ENCODE measurements at places on chromosomes 16 and 17.

DNA sequence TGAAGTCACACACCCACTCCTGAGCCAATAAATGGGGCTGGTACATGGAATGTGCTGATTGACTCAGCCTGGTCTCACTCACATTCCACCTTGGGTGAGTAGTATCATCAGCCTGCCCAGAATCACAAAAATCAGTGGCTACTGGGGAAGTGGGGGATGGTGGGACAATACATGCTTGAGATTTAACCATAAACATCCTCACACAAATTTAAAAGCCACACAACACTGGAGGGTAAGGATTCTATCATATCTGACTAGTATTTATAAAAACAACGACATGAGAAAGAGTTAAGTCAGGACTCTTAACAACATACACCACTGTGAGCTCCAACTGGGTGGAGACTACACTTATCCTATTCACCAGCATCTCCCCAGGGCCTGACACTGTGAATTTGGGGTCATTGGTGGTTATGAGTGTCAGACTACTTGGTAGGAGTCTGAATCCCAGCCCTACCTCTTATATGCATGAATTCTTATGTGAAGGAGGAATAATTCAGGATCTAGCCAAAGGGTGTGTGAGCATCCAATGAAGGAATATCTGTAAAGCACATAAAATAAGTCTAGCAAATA lies 26.0 kb upstream of the IRX6 start:
- DNase-seq, result no peak

DNA sequence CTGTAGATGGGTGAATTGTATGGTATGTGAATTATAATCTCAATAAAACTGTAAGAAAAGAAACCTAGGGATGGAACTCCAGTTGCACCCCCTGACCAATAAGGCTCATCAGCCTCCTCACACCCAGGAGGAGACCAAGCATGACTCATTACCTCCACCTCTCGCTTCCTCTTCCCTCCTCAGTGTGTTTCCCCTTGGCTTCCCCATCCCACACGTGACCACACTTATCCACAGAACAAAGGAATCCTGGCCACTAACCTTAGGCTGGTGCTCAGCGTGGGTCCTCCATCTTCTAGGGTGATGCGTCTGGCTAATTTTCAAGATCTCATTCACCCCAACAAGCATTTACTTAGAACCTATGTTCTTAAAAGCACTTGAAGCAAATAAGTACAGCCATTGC lies 36.2 kb upstream of the MAP3K14 start:
- no peak for DNase-seq

DNA sequence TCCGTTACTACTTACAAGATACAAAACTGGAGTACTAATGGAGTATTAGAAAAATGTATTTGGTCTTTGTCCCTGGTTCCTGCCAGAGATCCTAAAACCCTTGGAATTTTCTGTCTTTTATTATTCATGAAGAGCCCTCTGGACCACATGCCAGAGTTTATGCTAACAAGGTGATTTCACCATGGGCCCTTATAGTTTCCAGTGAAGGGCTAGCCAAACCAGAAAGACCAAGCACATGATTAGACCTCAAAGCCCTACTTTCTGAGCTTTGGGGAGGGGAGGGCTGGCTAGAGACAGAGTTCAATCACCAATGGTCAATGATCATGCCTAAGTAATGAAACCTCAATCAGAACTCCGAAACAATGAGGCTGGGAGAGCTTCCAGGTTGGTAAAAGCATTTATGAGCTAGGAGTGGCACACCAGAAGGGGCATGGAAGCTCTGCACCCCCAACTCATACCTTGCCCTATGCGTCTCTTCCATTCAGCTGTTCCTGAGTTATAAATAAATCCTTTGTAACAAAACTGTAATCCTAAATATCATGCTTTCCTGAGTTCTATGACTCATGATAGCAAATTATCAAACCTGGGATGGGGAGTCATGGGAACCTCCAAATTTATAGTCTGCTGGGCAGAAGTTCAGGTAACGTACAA lies 10.4 kb downstream of the DCUN1D3 start:
- no peak for DNase-seq

GRCh38 chr16:30567991-30568638 lies 3.4 kb downstream of the ZNF688 start:
- DNase-seq, result no peak

DNA sequence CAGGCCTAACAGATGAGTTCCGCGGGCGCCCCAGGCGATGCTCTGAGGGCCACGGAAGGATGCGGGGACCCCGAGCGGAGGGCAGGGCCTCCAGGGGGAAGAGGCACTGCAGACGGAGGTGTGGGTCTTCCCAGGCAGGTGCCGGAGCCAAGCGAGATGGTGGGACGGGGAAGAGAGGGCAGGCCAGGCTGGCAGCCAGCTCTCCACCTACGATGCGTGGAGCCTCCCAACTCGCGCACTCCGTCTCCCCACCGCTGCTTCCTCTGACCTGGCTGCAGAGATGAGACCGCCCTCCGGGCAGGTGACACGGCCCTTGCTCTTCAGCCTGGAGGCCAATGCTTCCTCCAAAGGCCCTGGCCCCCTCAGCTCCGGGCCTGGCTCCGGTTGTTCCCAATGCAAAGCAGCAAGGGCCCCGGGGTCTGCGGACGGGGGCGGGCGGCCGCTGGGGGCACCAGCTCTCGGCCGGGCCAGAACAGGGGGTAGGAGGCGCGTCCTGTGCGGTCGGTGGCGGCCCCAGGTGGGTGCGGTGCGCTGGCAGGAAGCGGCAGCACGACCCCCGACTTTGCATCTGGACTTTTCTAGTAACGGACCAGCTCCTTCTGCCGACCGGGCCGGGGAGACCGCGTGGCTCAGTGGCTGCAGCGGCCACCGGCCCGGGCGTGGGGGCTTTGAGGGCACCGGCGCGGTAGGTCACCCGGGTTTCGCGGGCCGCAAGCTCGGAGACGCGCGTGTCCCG lies 1.5 kb upstream of the SOX8 start:
- no peak for DNase-seq

GRCh38 chr16:88649924-88650748 lies 717 bp downstream of the CYBA start:
- peak; percentile 57 for DNase-seq

GRCh38 chr17:31806921-31807320 lies 52.1 kb downstream of the COPRS start:
- DNase-seq, result no peak

- DNase-seq, result no peak
Observed at GRCh38 chr17:38897671-38898290, 27.6 kb upstream of the LASP1NB start.

- no peak for DNase-seq
Observed at GRCh38 chr16:56389554-56389953, 35.8 kb downstream of the AMFR start.

- no peak for DNase-seq
Observed at GRCh38 chr16:17414421-17414820, 56.3 kb downstream of the XYLT1 start.

- peak; percentile 23 for DNase-seq
Observed at GRCh38 chr16:19980632-19981265, 92.9 kb downstream of the GPR139 start.

- DNase-seq, result no peak
Observed at GRCh38 chr17:81720267-81721071, 8.4 kb downstream of the SLC25A10 start.

DNA sequence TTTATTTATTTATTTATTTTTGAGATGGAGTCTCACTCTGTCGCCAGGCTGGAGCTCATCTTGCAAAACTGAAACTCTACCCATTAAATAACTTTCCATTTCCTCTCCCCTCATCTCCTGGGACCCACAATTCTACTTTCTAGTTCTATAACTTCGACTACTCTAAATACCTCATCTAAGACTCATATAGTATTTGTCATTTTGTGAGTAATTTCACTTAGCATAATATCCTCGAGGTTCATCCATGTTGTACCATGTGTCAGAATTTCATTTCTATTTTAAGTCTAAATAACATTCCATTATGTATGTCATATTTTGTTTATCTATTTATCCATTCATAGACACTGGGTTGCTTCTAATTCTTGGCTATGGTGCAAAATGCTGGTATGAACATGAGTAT lies 5.1 kb upstream of the NT5M start:
- no peak for DNase-seq

DNA sequence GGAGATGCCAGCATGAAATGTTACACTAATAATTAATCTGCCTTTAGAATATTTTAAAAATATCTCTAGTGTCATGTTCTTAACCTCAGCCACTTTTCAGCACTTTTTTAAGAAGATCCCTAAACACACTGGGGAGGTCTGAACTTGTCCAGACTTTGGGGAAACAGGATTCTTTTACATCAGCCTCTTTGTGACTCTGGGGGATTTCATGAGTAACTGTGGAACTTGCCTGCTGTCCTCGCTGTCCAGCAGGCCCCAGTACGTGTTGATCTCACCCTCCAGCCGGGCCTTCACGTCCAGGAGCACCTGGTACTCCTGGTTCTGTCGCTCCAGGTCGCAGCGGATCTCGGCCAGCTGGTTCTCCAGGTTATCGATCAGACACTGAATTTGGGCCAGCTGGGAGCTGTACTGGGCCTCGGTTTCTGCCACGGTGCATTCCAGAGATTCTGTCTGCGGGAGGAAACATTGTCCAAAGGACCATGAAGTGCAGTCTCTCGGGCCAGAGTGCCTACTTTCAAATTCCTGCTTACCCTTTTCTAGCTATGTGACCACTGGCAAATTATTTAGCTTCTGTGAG lies 5.5 kb downstream of the KRT40 start:
- no peak for DNase-seq

DNA sequence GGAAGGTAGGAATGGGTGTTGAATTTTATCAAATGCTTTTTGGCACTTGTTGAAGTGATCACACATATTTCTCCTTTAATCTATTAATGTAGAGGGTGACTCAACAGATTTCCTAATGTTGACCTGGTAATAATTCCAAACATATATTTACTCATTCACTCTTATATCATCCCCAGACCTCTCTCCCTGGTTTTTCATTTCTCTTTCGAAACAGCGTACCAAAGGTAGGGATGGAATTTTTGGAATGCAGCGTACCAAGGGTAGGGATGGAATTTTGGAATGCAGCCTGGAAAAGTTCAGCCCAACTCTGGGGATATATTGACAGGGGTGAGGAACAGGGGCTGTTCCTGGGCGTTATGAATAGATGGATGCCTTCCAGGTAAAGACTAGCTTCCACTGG lies 7.3 kb downstream of the KIF18B start:
- DNase-seq, result no peak

DNA sequence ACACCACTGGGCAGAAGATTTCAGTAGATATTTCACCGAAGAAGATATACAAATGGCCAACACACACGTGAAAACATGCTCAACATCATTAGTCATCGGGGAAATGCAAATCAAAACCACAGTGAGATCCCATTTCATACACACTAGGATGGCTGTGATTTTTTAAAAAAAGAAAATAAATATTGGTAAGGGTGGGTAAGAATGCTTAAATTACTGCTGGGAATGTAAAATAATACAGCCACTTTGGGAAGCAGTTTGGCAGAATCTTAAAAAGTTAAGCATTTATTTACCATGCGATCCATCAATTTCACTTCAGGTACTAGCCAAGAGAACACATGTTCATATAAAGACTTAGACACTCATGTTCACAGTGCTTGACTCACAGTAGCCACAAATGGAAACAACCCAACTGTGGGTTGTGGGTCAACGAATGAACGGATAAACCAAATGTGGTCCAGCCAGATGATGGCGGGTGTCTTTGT lies 6.5 kb upstream of the C16orf74 start:
- no peak for DNase-seq

- no peak for DNase-seq
Observed at GRCh38 chr16:24442631-24443030, 96.7 kb upstream of the RBBP6 start.

DNA sequence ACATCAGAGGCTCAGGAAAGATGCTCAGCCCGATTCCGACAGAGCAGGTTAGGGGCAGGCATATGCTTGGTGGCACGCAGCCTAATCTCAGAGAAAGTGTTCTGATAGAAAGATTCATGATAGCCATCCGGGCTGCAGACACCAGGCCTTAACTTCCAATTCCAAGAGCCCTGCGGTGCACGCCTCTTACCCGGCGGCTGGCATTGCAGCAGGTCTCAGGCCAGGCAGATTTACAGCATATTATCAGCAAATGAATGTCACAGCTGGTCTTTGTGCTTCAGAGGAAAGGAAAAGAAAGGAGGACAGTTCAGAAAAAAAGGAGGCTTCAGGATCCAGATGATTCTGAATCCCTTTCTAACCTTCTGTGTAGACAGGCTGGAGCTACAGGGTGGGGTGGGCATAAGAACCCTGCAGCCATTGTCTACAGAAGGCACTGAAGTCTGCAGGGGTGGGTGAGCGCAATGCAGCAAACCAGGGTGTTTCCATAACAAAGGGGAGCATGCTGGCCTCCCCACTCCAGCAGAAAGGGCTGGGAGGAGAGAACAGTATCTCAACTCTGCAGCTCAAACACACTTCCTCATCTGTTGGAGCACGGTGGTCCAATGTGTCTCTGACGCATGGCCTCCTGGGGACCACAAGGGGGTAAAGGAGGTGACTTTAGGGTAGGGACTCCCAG lies 277.4 kb upstream of the XYLT1 start:
- DNase-seq, result no peak

DNA sequence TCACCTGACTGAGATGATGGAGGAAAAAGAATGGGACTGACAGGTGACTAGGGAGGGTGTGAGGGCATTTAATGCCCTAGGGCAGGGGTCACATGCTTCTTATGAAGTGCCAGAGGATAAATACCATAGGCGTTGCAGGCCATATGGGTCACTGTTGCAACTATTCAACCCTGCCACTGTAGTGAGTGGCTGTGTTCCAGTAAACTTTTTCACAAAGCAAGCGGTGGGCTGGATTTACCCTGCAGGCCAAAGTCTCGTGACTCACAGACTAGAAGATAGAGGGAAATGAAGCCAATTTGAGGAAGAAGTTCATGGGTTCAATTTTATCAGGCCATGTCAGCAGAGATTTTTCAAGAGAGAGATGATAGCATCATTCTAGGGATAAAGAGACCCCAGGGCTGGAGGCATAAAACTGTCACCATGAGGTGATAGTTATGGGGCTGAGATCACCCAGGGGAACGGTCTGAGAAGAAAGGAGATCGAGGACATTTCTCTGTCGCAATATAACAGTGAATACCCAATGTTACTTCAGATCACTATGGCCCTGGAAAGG lies 8.6 kb downstream of the ARHGAP17 start:
- no peak for DNase-seq

- DNase-seq, result no peak
Observed at GRCh38 chr17:76065775-76066174, 6.5 kb downstream of the SRP68 start.

All from head of caudate nucleus (tissue), 42 donors.